Bone marrow (tissue), 2 donors: ENCODE measurements at places on chromosomes 11 and 22.

- DNase-seq, result no peak
These were observed 136.1 kb downstream of the DCDC1 start for GRCh38 chr11:31233425-31233824.

DNA sequence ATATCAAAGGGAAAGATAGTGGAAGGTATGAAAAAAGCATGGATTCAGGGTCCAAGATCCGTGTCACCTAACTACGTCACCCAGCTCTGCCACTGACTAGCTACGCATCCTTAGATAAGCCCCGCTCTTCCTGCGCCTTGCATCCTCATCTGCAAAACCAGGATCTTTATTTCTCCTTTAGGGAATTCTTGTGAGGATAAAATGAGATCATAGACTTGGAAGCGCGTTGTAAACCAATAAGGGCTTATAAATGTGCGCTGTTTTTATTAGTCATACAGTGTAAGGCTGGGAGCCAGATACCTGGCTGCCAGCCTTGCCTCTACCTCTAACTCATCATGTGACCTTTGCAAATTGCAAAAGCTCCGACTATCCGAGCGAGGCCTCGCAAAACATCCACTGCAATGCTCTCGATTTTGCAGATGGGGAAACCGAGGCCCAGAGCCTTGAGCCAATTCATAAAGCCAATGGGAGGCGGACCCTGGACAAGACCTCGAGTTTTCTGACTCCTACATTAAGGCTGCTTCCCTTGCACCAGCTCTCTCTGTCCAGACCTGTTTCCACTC lies 753 bp downstream of the PRPF19 start:
- no peak for DNase-seq

DNA sequence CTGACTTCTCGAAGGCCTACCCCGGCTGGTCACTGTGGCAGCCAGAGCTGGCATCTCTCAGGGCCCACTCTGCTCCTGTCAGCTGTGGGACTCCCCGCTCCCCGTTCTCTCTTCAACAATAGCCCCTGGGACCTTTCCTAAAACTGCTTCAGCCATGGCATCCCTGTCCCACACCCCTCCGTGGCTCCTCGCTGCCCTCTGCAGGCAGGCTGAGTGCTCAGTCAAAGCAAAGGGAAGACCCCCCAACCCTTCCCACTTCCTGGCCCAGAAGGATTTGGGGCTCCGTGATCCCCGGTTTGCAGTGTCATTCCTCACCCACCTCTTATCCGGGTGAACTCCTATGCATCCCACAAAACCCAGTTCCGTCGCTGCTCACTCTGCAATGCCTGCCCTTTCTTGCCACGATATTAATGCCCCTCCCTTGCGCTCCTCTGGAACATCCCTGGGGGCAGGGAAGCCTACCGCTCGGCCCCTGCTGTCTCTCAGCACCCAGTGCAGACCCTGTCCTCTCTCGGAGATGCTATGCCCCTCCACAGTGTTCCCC lies 1.6 kb upstream of the TH start:
- DNase-seq, result no peak

- DNase-seq, result no peak
These were observed at the start of gene PKP3 for GRCh38 chr11:394034-394857. TSS of gene PKP3 (plus strand) at chr11:394209. CDS start at chr11:394293, 84 bp downstream.

DNA sequence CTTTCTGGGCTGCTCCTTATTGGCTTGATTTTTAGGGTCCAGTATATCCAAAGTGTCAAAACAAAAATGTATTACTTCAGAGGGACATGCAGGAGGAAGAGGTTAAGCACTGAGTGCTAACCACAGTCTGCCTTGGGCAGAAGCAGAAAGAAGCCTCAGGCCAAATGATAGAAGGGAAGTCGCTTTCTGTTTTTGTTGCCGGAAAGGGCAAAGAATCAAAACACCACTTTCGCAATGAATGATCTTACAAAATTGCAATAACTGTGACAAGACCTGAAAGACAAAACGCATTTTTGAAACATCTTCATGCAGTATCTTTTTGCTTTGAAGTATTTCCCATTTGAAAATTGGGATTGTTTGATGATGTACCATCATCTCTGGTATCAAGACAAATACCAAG lies 70.1 kb upstream of the PICALM start:
- DNase-seq, result no peak

DNA sequence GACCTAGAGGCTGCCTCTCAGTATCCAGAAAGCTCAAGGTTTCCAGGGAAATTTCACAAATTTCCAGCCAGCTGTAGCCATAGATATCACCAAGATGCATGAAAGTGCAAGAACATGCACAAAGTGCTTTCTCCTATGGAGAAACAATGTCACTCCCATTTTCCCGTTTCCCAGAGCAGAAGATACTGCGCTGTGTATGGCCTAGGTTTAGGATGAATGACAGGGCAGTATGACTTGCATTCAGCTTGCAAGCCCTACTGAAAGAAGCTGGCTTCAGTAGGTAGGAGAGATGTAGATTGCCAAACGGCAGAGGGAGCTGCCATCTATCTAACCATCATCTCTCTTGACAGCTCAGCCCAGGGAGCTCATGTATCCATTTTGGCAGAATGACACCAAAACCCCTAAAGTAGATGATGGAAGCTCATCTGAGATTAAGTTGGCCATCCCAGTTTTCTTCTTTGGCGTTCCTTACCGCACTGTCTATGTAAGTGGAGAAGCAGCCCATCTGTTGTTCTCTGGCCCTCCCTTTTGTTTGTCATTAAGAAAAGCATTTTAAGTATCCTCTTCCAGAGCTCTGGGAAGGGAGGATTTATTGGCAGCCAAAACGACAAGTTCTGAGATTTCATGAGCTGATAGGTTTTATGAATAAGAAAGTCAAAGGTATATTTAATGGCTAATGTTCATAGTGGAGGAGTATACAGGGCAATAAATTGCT lies 4.6 kb downstream of the TECTA start:
- DNase-seq, result no peak

DNA sequence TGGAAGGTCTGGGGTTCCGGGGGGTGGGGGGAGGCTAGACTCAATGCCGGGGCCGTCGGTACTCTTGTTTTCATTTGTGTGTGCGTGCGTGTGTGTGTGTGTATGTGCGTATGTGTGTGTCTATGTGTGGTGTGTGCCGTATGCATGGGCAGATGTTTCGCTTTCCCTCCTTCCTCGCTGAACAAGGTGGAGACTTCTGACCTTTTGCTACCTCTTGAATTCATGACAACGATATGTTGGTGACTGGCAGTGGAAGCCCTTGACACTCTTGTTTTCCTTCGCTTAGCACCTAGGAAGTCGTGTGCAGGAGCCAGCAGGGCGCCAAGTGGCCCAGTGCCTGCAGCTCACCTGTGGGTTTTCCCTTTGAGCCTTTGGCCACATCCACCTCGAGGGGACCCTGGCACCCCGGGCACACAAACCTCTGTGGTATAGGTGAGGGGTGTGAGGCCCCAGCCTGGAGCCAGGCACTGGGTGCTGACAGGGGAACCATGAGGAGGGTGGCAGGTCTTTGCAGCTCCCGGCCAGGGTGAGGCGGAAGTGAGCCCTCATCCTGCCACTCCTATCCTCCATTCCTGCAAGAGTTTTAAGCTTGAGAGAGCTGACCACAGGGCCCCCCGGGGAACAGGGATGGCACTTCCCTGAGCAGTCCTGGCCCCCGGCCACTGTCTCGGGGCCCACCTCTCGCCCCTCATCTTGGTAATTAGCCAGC lies 19.3 kb upstream of the TMEM191C start:
- DNase-seq, result no peak
